Cerebellar nuclear complex (tissue), 1 donor: ENCODE measurements at places on chromosomes 12 and 14.

GRCh38 chr12:124742111-124742510, 121.6 kb downstream of the SCARB1 start:
- no peak for DNase-seq

DNA sequence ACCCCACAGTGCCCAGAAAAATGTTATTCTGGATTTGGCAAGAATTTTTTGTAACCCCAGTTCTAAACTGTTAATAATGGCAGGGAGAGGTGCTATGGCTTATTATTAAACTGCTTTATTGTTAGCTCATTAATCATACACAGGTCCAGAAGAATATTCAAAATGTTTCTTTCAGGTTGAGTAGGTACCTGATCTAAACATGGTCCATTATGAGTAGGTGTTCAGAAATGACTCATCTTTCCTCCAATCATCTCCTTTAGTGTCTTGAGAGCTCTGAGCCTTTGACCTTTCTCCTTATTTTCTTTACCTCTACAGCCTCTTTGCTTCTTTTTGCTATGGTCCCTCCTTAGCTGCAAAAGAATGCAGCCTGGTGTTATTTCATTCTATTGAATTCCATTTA, 211.0 kb upstream of the GARIN6 start:
- no peak for DNase-seq

GRCh38 chr12:113601656-113602263, 130.1 kb upstream of the LHX5 start:
- no peak for DNase-seq

DNA sequence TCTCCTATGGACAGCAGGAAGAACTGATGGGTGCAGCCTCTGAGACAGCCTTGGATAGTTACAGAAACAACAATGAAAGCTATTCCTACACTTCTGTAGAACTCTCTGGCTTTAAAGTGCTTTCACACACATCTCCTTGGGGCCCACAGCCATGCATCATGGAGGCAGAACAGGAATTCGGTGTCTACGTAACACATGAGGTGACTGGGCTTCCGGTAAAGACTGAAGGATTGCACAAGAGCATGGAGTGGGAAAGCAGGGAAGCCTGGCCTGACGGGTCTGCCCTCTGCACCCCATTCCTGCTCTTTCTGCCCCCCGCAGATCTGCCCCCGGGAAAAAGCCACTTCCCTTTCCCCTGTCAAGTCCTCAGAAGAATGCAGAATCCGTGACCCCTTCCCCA, 82.6 kb downstream of the VWF start:
- DNase-seq = no peak

GRCh38 chr14:62179367-62180018, 417.3 kb downstream of the SNAPC1 start:
- no peak for DNase-seq

- no peak for DNase-seq
Observed at GRCh38 chr12:6952863-6953441, 1.8 kb downstream of the PTPN6 start.
